ENCODE measurements at places on chromosomes 11 and 22.

GRCh38 chr11:7668911-7669310, 4.4 kb downstream of the CYB5R2 start:
- DNase-seq = no peak

- DNase-seq = no peak
These were observed 1156.8 kb downstream of the LRRC4C start for GRCh38 chr11:40302669-40303068.

GRCh38 chr22:35359380-35360065, 21.4 kb upstream of the HMOX1 start:
- DNase-seq = no peak

GRCh38 chr22:29079218-29079901, 6.5 kb downstream of the KREMEN1 start:
- DNase-seq = no peak

DNA sequence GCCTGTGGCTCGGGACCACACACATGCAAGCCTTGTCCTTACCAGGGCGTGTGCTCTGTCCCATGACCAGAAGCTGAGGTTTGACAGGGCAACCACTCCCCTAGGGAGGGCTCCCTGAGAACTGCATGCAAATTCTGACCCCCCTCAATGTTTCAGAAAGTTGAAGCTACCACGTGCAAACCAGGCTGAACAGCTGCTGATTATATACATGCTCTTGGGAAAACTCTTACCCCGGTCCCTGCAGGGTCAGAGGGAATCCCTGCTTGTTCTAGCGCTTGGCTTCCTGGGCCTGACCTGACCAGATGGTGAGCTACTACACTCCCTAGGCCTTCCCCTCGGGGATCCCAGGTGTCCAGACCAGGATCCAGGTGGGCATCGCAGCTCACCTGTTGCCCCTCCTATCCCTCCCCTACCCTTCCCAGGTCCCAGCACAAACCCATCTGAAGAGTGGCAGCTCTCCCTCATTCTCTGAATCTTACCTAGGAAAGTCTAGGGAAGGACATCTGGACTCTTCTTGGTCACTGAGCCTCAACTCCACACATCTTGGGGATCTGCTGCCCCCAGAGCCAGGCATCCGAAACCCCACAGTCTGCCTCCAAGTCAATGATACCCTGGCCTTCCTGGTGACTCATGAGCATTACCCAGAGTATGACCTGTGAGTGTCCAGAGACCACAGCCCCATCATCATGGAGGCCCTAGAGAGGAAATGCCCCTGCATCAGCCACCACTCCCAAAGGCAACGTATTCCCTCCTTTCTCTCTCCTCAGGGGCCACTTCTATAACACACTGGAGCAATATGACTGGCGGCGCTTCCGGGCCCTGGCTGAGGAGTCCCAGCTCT, 61.5 kb downstream of the BTG4 start:
- no peak for DNase-seq

GRCh38 chr11:95450547-95451123, 219.6 kb upstream of the SESN3 start:
- no peak for DNase-seq

DNA sequence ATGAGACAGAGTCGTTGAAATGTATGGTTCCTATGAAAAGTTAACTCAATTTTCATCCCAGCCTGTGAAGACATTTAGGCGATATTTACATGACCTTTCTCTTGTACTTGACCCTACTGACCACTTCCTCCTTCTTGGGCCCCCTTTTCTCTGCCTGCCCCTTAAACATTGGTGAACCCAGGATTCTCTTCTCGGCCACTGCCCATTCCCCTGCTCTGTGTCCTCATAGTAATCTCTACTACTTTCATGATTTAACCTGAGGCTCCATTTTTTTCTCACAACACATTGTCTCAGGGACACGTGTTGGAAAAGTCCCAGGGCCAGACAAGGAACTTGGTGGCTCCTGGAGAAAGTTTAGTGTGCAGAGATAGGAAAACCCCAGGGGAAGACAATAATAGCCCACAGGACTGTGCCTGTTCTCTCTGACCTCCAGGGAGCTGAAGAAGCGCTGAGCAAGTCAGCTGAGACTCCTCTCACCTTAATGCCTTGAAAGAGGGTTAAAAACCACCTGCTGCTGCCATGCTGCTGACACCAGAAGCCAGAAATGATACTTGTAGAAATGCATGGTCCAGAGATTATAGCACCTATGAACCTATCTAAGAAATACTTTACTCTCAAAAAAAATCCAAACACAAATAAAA, 42.5 kb upstream of the SPATA19 start:
- no peak for DNase-seq

GRCh38 chr22:27573280-27574001, 228.1 kb downstream of the MN1 start:
- no peak for DNase-seq

GRCh38 chr11:84788220-84788619, 838.9 kb downstream of the DLG2 start:
- no peak for DNase-seq

- peak; percentile 73 for DNase-seq
These were observed 39.9 kb downstream of the SERGEF start for GRCh38 chr11:17972987-17973386.

- no peak for DNase-seq
These were observed 23.0 kb downstream of the CCDC15 start for GRCh38 chr11:124977006-124977405.

GRCh38 chr11:83639995-83640758, 354.0 kb upstream of the CCDC90B start:
- no peak for DNase-seq

GRCh38 chr11:14414470-14415461, 55.8 kb upstream of the RRAS2 start:
- DNase-seq = no peak

- no peak for DNase-seq
These were observed 22.6 kb upstream of the OR56B1 start for GRCh38 chr11:5713695-5714094.

DNA sequence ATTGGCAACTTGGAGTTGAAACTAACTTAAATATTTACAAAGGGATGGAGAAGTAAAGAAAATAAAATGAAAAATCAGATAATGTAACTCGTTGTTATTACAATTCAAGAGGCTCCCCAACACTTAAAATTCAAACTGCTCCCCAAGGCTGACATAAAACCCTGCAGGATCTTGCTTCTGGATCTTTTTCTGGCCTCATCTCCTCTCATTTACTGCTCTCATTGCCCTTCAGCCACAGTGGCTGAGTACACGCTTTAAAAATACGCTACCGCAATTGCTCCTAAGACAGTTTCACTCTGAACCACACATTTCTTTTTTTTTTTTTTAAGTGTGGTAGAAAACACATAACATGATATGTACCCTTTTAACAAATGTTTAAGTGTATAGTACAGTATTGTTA, 718.1 kb upstream of the ANO3 start:
- no peak for DNase-seq

GRCh38 chr11:1772270-1773130, 8.8 kb upstream of the CTSD start:
- peak; percentile 76 for DNase-seq

DNA sequence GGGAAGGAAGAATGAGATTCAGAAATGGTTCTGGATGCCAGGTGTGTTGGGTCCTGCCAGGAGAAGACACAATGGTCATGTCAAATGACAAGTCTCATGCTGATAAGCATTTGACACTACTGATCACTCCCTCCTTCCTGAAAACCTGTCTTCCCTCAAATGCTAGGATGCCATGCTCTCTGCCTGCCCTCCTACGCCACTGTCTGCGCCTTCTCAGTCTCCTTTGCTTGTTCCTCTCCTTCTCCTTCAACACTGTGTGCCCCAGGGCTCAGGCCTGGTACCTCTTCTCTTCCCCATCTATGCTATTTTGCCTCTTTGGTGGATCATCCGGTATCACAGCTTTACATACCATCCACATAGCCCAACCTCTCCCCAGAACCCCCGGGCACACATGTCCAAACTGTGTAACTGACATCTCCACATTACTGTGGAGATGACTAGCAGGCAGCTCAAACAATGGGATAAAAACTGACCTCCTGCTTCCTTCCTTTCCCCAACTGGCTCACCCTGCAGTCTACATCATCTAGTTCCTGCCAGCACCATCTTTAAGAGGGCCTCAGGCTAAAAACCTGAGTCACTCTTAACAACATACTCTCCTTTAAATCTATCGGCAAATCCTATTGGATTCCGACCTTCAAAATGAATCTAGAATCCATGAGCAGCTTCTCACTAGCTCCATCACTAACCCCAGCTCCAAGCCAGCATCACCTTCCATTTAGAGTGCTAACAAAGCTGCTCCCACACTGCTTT, 8.2 kb downstream of the AP1B1 start:
- DNase-seq = no peak

GRCh38 chr11:132346558-132347148, 976.2 kb downstream of the NTM start:
- no peak for DNase-seq

GRCh38 chr11:78295347-78295746, 106.6 kb downstream of the USP35 start:
- DNase-seq = no peak

DNA sequence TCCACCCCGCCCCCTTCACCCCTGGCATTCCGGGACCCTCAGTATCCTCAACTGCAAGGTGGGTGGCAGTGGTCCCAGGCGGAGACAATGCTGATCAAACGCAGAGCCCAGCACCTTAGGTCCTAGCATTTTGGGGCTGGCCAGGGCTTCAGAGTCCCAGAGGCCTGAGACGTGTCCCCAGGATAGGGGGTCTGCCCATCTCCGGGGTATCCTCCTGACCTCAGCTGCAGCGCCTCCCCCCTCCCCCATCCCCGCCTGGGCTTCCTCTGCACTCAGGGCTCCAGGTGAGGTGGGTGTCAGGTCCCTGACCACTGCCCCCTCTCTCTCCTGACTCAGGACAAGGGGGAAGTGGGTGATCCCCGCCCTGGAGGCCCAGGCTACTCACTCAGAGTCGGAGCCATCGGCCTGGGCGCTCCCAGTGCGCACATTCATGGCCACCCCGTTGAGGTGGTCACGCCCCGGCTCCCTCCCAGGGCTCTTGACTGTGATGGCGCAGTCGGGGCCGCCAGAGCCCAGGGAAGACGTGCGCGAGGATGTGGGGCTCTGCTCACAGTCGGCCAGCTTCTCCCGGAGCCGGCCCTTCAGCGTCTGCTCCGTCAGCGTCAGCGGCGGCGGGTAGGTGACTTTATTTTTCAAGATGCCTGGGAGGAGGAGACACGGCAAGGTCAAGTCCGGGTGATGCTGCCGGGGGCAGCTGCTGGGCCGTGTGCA, 28.3 kb downstream of the TRMU start:
- DNase-seq = no peak

DNA sequence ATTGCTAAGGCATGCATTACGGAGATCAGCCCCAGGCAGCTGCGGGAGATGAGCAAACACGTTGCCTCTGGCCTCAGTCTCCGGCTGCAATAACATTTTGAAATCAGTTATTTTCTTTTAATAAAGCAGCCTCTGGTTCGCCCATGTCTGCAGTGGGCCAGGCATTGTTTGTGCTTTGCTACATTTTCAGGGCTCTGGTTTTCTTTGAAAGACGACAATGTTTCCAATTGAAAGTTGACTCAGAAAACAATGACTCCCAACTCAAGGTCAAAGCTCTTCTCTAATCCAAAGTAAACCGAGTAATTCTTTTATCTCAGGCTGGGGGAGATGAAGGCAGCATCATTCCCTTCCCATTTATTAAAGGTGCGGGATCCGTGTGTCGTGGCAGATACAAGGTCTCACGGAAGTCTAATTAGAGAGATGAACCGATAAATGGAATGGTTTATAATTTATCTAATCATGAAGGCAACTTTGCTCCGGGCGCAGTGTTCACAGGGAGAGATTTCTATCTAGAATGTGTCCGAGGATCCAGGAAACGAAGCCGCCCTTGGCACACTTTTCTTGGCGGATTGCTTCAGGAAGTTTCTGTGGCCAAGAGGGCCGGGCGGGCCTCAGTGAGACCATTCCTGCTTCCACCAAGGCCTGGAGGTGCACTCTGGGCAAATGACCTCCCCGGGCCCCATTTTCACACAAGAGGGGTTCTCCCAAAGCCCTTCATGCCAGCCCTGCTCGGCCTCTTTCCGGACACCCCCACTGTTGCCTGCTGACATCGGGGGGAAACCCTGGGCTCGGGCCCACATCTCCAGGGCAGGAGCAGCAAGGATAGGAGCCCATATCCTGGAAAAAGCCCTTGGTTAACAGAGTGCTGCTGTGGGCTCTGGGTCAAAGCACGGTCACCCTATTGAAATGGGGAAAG, 811.4 kb downstream of the BRD1 start:
- DNase-seq = no peak

DNA sequence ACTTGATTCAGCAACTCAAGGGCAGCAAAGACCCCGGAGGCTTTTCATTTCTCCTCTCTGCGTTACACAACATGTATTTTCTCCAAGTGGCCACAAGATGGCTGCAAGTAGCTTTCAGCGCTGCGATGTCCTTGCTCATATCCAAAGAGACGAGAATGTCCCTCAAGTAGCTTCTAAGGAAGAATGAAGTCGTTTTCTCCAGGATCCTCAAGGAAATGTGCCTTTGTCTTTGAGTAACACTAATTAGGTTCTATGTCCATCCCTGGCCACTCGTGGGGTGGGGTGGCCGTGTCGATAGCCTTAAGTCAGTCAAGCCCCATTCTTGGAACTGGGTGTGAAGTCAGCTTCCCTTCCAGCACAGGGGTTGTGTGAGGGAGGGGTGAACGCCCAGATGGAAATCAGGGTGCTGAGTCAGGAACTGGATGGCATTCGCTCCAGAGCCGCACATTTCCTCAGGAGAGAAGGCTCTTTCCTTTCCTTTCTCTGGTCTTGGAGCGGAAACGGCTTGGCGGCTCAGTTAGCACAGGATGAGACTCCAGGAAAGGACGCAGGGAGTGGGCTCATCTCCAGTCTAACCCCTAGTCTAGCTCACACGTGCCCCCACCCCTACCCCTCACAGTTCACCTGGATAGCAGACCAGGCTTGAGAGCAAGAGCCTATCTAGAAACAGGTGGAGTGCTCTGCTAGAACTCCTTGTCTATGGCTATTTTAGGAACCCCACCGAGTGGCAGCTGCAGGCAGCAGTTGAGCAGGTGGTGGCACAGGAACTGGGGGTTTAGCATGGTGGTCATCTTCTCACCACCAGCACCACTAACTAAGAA, 44.3 kb downstream of the NNMT start:
- DNase-seq = peak; percentile 55

- DNase-seq = no peak
These were observed 115.9 kb downstream of the NAV2 start for GRCh38 chr11:19828382-19829108.

DNA sequence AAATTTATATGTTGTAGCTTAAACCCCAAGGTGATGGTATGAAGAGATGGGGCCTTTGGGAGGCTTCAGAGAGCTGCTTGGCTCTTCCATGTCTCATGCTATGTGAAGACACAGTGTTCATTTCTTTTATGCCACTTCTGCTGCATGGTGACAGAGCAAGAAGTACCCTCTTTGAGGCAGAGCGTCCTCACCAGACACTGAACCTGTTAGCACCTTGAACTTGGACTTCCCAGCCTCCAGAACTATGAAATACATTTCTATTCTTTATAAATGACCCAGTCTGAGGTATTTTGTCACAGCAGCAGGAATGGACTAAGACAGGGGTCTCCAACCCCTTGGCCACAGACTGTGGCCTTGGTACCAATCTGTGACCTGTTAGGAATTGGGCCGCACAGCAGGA, 146.4 kb upstream of the TIMP3 start:
- DNase-seq = no peak

- no peak for DNase-seq
These were observed 28.8 kb downstream of the DKK3 start for GRCh38 chr11:11979488-11980117.

- DNase-seq = no peak
These were observed 5.4 kb downstream of the TBC1D10C start for GRCh38 chr11:67409261-67409666.

Data from NT2/D1 (cell line).